Foreskin keratinocyte (primary cell): ENCODE measurements at places on chromosomes 4 and X.
A peak's percentile ranks its signal among the peaks of the same experiment; 100 is the strongest.

- no peak for DNase-seq
These were observed 33.6 kb upstream of the ZCCHC13 start for GRCh38 chrX:74270393-74270792.

- no peak for DNase-seq
These were observed 70.9 kb upstream of the ENPP6 start for GRCh38 chr4:184288451-184289178.

- no peak for DNase-seq
These were observed 3.5 kb upstream of the NKX1-1 start for GRCh38 chr4:1409491-1410425.

- no peak for DNase-seq
These were observed 3.2 kb downstream of the LRRC66 start for GRCh38 chr4:52016981-52017380.

- DNase-seq, result no peak
These were observed 274.4 kb downstream of the DCTD start for GRCh38 chr4:182642831-182643230.

DNA sequence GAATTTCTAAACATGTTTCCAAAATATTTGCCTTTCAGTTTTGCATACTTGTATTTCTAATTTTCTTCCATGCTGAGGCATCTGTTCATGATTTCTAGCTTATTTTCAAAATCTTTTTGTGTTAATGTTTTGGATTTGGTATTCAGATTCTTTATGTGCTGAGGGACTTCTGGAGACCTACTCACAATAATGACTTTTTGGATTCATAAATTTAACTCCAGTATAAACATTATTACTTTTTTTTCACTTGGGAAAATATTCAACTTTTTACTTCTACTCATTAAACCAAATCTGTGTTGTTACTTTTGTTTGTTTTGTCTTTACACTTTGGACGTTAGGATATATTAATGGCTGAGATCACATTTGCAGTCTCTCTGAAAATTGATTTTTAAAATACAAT lies 183.7 kb downstream of the TENM3 start:
- no peak for DNase-seq

DNA sequence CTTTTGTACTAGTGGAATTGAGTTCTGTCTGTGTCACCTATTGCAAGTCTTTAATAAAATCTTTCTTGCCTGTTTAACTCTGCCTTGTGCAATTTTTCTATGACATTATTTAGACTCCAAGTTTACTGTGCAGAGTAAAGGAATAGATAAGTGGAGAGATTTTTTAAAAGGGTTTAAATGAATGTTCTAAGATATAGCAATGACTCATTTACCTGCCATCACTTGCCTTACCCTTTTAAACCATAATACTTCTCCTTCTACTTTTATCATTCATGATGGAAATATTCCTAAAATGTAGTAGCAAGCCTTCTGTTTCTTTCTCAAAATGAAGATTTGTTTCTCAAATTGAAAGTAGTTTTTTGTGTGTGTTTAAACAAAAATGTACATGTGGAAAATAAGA lies 782.8 kb upstream of the MAGEB2 start:
- DNase-seq, result no peak

- DNase-seq, result no peak
These were observed 122.4 kb upstream of the NAP1L5 start for GRCh38 chr4:88819818-88820697.

DNA sequence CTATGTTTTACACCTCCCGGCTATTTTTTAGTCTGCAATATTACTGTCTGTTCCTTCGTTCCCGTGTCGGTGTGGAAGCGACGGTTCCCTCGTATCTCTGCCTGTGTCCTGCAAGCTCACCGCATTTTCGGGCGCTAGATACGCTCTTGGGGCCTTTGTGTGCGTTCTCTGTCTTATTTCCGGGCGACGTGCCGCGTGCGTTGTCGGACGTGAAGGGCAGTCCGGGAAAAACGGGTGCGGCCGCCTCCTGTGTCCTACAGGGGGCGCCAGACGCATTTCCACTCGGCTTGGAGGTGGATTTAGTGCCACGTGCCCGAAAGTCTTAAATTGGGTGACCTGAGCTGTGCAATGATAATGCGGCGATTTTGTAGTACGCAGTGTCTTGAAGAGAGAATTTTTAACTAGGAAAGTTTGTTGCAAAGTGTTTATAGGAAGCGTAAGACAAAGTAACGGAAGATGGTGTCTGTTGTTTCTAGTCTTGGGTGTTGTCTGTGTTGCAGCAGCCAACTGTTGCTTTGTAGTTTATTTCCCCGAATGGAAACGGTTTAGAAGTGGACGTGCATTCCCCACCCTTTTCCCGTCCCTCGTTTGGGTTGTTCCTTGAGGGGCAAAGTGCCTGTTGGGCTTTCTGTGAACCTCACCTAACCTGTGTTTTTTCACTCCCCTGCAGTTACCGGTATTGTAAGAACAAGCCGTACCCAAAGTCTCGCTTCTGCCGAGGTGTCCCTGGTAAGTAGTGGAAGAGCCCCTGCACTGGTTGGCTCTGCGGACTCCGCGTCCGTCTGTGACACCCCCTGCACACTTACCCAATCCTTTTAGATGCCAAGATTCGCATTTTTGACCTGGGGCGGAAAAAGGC lies 720 bp downstream of the RPL10 start:
- no peak for DNase-seq

GRCh38 chrX:110182362-110182761 lies 135.5 kb downstream of the AMMECR1 start:
- DNase-seq, result peak; percentile 39

DNA sequence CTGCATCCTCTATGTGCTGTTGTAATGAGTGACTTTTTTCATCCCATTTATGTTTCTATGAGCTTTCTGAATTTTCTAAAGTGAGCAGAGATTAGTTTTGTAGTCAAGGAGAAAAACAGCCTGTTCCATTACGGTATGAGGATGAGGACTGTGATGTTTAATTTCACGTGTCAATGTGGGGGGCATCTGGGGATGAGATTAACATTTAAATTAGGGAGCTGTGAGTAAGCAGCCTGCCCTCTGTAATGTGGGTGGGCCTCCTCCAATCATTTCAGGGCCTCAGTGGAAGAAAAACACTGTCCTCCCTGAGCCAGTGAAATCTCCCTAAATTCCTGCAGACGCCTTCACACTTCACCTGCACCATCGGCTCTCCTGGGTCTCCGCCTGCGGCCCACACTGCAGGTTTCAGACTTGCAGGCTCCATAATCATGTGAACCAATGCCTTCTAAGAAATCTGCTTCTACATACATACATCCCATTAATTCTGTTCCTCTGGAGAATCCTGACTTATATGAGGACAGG lies 121.7 kb downstream of the AFAP1 start:
- no peak for DNase-seq

DNA sequence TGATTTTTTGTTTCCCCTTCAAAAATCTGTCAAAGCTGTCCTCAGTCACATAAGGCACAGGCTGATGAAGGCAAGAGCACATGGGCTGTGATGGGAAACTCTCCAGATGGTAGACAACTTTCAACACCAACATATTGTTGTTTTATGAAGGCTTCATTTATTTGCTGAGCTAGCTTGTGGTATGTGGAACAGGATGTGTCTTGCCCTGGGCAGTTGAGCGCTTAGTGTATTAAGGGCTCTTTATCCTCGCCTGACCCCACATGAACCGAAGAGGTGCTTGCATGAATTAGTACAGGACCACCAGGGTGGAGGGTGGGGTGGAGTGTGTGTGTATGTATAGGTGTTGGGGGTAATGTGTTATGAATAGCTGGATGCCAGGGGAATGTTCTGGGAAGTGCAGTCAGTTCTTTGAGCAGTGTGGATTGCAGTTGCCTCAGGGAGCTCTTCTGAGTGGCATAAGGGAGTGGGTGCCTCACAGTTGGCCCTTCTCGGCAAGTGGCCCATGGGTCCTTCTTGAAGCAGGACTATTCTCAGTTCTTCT lies 103.1 kb downstream of the PHEX start:
- no peak for DNase-seq

- no peak for DNase-seq
These were observed 17.2 kb upstream of the CENPU start for GRCh38 chr4:184750926-184751584.

DNA sequence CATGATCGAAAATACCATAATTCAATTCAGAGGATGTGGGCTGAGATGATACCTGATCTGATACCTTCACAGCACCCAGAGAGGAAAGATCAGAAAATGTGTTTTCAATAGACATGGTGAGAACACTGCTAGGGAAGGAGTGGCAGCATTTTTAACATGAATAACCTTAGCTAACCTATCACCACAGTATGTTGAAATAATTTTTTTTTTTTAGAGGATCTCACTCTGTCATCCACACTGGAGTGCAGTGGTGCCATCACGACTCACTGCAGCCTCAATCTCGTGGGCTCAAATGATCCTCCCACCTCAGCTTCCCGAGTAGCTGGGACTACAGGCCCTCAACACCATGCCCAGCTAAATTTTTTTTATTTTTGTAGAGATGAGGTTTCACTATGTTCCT lies 90.5 kb upstream of the RAPGEF2 start:
- peak; percentile 22 for DNase-seq

- no peak for DNase-seq
These were observed 68.4 kb downstream of the PDLIM5 start for GRCh38 chr4:94519925-94520789.

DNA sequence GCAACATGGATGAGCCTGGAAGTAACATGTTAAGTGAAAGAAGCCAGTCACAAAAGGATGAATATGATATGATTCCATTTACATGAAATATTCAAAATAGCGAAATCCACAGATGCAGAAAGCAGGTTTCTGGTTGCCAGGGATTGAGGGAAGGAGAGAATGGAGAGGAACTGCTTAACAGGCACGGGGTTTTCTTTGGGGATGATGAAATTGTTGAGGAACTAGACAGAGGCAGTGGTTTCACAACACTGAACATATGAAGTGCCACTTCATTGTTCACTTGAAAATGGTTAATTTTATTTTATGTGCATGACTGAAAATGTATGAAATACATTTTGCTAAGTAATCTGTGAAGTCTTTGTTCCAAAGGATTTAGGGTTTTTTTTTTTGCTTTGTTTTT lies 182.5 kb upstream of the TBL1X start:
- DNase-seq, result no peak

DNA sequence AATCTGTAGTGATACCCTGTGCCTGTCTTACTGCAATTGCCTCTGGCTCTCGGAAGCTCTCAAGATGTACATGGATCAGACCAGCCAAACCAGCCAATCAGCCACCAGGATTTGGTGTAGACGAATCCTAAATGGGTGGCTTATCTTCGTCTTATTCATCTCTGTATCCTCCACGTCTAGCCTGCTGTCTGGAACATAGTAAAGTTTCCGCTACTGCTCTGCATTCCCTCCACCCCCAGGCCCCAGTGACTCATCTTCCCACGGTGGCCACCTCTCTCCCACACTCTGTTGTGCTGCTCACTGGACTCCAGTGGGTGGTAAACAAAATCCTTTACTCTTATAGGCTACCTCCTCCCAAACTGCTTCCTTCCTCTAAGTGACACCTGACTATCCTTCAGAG lies 37.8 kb downstream of the SEPTIN6 start:
- DNase-seq, result peak; percentile 78

- DNase-seq, result no peak
These were observed 169.4 kb downstream of the PTTG2 start for GRCh38 chr4:38129460-38130227.

- DNase-seq, result peak; percentile 0
These were observed 727.7 kb downstream of the DMD start for GRCh38 chrX:32483534-32484136.

DNA sequence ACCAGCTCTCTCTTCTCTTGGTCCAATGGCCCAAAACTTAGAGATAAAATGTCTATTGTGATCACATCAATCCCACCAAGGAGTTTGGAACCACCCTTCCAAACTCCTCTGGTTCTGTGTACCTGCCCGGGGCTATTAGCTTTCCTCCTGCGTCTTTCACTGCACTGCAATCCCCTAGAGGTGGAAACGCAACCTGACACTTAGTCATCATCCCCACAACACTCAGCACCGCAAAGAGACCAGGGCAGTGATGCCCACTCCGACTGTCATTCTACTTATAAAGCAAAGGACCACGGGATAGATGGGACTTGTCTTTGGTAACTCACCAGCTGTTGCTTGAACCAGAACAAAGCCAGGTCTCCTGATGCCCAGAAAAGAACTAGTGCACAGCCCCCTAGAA lies 22.0 kb downstream of the AFAP1 start:
- DNase-seq, result no peak

- DNase-seq, result peak; percentile 23
These were observed 4.0 kb downstream of the PCYT1B start for GRCh38 chrX:24643116-24643515.

- DNase-seq, result no peak
These were observed 28.0 kb downstream of the PPP2R3B start for GRCh38 chrX:358651-359143.
